ENCODE measurements at places on chromosomes 13 and 19. TPM values are rescaled to one million over a fixed set of nuclear protein-coding genes. Genes with fewer than 3 reads are reported as not detected.

MAMSTR gene
- polyA plus RNA-seq, result 1.1 TPM

APOC4 gene
- not detected for polyA plus RNA-seq

ZNF765 gene
- 5.2 TPM for polyA plus RNA-seq

OR10H1 gene
- not detected for polyA plus RNA-seq

CCDC122 gene
- 2.7 TPM for polyA plus RNA-seq

USF2 gene
- polyA plus RNA-seq, result 10.4 TPM

ZNF888 gene
- polyA plus RNA-seq, result 3.9 TPM

RNF113B gene
- polyA plus RNA-seq, result not detected

DNA sequence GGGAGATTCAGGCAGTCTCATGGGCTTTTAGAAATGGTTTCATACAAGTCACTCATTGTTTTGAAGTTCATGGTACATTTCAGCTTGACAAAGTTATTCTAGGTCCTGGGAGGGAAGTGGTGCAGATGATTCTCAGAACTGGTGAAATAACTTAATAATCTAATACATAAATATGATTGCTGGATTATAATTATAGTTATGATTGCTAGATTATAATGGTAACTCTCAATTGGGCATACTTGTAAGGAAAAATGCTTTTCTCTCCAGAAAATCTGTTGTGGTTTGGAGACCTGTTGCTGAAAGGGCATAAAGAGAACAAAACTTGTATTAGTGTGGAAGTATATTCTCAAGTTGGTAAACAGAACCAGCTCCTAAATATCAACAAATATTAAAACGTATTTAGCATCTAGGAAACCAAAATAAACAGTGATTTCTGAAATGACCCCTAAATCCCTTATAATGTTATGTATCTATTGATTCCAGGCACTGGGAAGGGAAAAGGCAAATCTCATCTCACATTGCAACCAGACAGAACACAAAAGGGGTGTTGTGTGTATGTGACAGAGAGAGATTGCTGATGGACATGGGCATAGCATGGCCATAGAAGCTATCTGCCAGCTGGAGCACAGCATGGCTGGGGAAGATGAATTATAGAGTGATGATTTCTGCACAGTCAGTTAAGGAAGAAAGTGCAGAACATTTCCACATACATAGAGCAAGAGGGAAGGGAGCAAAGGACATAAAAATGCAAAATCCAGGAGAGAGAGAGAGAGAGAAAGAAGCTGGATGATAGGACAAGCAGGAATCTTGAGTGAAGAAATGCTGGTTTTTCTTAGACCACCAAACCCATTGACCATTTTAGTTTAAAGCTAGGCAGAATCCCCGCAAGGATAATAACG lies 87.1 kb upstream of the FRY start:
- H3K4me1 ChIP-seq, result no peaks in the 10 kb centered on the region
- no peak overlapping the region for H3K27ac ChIP-seq
- H3K36me3 ChIP-seq, result peaks cover 26% of the 10 kb centered on the region
- no peaks in the 10 kb centered on the region for H3K27me3 ChIP-seq
- no peak for DNase-seq

DNA sequence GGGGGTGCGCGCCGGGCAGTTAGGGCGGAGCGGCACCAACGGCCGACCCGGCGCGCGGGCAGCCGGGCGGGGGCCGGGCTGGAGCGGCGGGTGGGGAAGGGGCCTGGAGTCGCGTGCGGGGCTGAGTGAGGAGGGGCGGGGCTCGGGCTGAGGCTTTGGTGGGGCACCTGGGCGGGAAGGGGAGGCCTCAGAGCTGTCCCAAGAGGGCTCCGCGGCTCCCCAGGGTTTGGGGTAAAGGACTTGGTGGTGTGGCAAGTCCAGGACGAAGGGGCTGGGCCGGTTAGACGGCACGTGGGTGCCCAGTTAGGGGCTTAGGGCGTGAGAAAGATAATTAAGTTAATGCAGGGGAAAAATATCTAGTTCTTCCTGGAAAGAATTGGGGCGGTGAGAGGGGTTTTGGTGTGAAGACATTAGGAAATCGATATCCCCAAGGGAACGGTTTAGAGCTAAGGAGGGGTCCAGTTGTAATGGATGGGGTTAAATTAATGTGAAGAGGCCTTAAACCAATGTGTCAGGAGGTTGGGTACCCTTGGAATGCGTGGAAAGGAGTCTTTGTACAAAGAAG lies 496 bp downstream of the ZNF574 start:
- no peak for DNase-seq
- H3K4me3 ChIP-seq, result peak overlapping the region; percentile 86
- H3K27ac ChIP-seq, result peak overlapping the region; percentile 91
- H3K36me3 ChIP-seq, result peaks cover 10% of the 10 kb centered on the region

DNA sequence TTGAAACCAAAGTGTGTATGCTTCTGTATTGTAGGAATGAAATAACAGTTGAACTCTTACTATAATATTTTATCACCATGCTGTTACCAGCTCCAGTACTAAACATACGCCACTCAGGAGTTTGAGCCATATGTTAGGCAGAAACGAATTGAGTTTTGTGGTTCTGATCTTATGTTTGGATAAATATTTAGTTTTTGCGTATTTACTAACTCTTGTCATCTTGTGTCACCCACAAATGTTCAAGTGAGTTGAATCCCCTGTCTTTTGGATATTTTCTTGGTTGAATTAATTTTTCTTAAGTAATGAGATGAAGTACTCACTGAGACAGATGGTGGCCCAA lies 1.5 kb downstream of the FNDC3A start:
- H3K27ac ChIP-seq, result peak overlapping the region; percentile 95
- peak overlapping the region; percentile 94 for H3K4me3 ChIP-seq
- peaks cover 40% of the 10 kb centered on the region for H3K4me1 ChIP-seq
- peaks cover 10% of the 10 kb centered on the region for H3K27me3 ChIP-seq

DNA sequence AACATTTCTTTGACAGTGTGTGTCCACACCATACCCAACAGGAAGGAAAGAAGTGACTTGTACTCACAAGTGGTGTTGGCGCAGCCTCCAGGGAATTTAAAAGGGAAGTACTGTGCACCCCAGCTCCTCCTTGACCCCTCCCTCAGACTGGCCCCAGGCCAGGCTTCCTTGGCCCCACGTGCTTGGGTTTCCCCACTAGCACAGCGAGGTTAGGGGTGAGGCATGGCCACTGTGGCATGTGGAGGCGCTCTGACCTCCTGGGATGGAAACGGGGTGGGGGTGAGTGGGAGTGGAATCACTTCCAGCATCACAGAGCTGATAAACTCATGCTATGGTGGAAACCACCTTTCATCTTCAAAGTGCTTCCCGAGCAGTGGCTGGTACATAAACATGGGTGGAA lies 168.6 kb downstream of the ZNF536 start:
- H3K4me3 ChIP-seq, result no peak overlapping the region
- no peaks in the 10 kb centered on the region for H3K4me1 ChIP-seq
- no peaks in the 10 kb centered on the region for H3K27me3 ChIP-seq
- H3K27ac ChIP-seq, result no peak overlapping the region
- H3K36me3 ChIP-seq, result no peaks in the 10 kb centered on the region
- no peak for DNase-seq

- H3K27me3 ChIP-seq, result peaks cover 20% of the 10 kb centered on the region
- H3K4me3 ChIP-seq, result peak overlapping the region; percentile 97
- H3K4me1 ChIP-seq, result peaks cover 28% of the 10 kb centered on the region
- H3K27ac ChIP-seq, result peak overlapping the region; percentile 98
These were observed 671 bp upstream of the SLC46A3 start for GRCh38 chr13:28719227-28720055.

- no peak overlapping the region for H3K4me3 ChIP-seq
- no peak overlapping the region for H3K27ac ChIP-seq
- peaks cover 4% of the 10 kb centered on the region for H3K36me3 ChIP-seq
- no peaks in the 10 kb centered on the region for H3K27me3 ChIP-seq
- DNase-seq, result no peak
These were observed 46.4 kb downstream of the RUBCNL start for GRCh38 chr13:46340631-46341111.

GRCh38 chr19:2171349-2172145 lies 7.8 kb downstream of the DOT1L start:
- peak; percentile 41 for DNase-seq
- H3K4me1 ChIP-seq, result peaks cover 71% of the 10 kb centered on the region
- H3K27me3 ChIP-seq, result peaks cover 5% of the 10 kb centered on the region
- H3K4me3 ChIP-seq, result no peak overlapping the region
- peak overlapping the region; percentile 70 for H3K27ac ChIP-seq

GRCh38 chr19:46408664-46409039 lies 4.7 kb downstream of the CCDC8 start:
- H3K4me3 ChIP-seq, result no peak overlapping the region
- H3K4me1 ChIP-seq, result peaks cover 15% of the 10 kb centered on the region
- DNase-seq, result no peak

DNA sequence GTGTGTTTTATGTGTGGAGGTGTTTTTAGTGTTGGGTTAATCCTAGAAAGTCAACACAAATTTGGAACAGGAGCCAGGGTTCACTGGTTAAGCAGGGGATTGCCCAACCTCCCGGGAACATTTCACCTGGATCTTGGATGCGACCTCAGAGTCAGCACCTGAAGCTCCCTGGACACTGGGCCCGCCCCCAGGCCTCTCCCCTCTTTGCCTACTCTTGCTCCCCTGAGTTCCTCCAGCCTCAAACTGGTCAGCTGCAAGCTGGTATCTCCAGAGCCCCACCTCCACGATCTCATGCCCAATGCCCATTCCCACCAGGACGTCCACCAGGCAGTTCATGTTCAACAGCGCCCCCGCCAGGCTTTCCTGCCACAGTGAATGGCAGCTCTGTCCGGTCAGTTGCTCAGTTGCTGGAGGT lies 9.7 kb downstream of the HSD17B14 start:
- H3K27me3 ChIP-seq, result no peaks in the 10 kb centered on the region
- no peak overlapping the region for H3K27ac ChIP-seq
- H3K36me3 ChIP-seq, result no peaks in the 10 kb centered on the region
- H3K4me1 ChIP-seq, result no peaks in the 10 kb centered on the region
- H3K4me3 ChIP-seq, result no peak overlapping the region

DNA sequence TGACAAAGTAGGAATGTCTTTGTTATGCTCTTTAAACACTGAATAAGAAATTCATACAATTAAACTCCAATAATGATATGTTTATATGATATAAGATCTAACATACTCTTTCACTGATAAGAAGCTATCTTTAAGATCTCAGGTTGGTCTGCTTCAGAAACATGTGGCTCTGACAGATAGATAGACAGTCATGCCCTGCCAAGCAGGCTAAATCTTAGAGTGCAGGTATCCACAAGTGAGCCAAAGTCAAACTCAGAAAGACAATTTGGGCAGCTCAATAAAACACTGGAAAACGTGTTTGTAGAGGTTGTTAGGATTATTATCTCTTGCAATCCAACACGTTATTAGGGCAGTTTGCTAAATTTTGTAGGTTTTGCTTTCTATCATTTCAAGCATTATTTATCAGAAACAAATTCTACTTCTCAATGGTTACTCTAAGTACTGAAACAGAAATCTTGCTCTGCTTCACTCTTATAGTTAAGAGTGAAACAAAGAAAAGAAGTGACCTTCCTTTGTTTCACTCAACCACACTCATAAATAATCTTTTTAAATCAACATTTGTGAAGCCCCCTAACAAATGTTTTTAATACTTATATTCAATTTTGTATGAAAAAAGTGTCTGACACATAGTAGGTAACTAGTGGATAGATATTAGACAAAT lies 1255.6 kb downstream of the DIAPH3 start:
- no peaks in the 10 kb centered on the region for H3K4me1 ChIP-seq
- DNase-seq, result no peak
- H3K4me3 ChIP-seq, result no peak overlapping the region
- no peak overlapping the region for H3K27ac ChIP-seq
- H3K36me3 ChIP-seq, result no peaks in the 10 kb centered on the region

- H3K4me3 ChIP-seq, result no peak overlapping the region
- H3K4me1 ChIP-seq, result peaks cover 46% of the 10 kb centered on the region
- H3K27ac ChIP-seq, result peak overlapping the region; percentile 45
These were observed 3.2 kb upstream of the POLR2E start for GRCh38 chr19:1098177-1099051.

DNA sequence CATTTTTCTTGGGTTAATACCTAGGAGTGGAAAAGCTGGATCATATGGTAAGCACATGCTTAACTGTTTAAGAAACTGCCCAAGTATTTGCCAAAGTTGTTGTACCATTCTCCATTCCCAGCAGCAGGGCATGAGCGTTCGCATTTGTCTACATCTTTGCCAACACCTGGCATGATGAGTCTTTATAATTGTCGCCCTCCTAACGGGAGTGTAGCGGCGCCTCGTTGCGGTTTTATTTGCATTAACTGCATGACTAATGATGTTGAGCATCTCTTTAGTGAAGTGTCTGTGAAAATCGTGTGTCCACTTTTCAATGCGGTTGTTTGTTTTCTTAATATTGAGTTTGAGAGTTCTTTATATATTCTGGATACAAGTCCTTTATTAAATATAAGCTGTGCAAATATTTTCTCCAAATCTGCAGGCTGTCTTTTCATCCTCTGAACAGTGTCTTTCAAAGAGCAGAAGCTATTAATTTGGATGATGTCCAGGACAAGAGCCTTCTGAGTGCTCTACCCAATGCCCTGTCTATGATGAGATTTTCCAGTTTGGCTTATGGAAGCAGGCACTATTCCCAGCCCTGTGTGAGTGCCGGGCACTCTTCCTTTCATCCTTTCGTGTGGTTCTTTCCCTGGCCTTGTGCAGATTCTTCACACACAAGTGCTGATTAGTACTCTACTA lies 202.0 kb downstream of the FOXO1 start:
- no peaks in the 10 kb centered on the region for H3K36me3 ChIP-seq
- no peak overlapping the region for H3K27ac ChIP-seq
- H3K27me3 ChIP-seq, result no peaks in the 10 kb centered on the region
- H3K4me1 ChIP-seq, result no peaks in the 10 kb centered on the region

- peaks cover 19% of the 10 kb centered on the region for H3K36me3 ChIP-seq
- DNase-seq, result peak; percentile 57
- H3K4me3 ChIP-seq, result peak overlapping the region; percentile 74
- peak overlapping the region; percentile 93 for H3K27ac ChIP-seq
These were observed 103.7 kb upstream of the EDNRB start for GRCh38 chr13:78022164-78022877.

GRCh38 chr19:35860818-35861639 lies 4.3 kb downstream of the KIRREL2 start:
- peaks cover 9% of the 10 kb centered on the region for H3K4me1 ChIP-seq
- DNase-seq, result no peak
- H3K27me3 ChIP-seq, result peaks cover 14% of the 10 kb centered on the region
- no peak overlapping the region for H3K4me3 ChIP-seq
- H3K27ac ChIP-seq, result no peak overlapping the region

- H3K4me1 ChIP-seq, result peaks cover 2% of the 10 kb centered on the region
- peaks cover 6% of the 10 kb centered on the region for H3K27me3 ChIP-seq
- H3K36me3 ChIP-seq, result no peaks in the 10 kb centered on the region
- no peak overlapping the region for H3K4me3 ChIP-seq
These were observed 32.2 kb upstream of the WDFY2 start for GRCh38 chr13:51552027-51552426.
